Stimulated activated CD8-positive, alpha-beta memory T cell treated with anti-CD3 and anti-CD28 coated beads, Interleukin-7, amount 100 ng/mL, for 1 hour (primary cell): ENCODE measurements at places on chromosomes 2 and 18.

DNA sequence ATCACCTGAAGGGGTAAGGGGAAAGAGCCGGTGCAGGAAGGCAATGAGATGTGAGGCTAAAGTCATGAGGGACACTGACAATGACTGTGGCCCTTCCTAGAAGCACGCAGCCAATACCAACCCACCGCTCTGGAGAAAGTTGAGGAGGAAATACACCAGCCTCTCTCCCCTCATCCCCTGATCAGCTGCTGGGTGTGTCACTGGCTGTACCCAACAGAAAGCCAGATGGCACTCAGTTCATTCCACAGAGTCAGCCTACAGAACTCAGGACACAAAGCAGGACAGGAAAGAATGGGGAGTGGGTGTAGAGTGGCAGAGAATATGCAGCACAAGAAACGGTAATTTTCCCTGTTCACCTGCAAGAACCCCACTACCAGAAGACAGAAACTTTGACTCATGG, 29.7 kb downstream of the CCBE1 start:
- no peak for DNase-seq

DNA sequence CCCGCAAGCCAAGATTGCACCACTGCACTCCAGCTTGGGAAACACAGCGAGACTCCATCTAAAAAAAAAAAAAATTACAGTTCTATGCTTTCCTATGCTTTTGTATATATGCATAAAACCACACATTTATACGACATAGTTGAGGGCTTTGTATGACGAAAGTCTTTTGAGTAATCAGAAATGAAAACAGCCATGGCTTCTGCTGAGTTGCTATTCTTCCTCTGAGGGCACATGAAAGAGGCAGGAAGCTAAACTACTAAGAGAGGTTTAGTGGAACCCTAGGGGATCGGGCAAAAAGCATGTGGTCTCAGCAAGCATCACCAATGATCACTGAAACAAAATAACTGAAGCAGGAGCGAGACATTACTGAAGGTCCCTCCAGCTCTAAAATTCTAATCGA, 99.6 kb downstream of the ZAP70 start:
- DNase-seq: no peak

- no peak for DNase-seq
These were observed 29.2 kb upstream of the KCNS3 start for GRCh38 chr2:17849275-17849674.

DNA sequence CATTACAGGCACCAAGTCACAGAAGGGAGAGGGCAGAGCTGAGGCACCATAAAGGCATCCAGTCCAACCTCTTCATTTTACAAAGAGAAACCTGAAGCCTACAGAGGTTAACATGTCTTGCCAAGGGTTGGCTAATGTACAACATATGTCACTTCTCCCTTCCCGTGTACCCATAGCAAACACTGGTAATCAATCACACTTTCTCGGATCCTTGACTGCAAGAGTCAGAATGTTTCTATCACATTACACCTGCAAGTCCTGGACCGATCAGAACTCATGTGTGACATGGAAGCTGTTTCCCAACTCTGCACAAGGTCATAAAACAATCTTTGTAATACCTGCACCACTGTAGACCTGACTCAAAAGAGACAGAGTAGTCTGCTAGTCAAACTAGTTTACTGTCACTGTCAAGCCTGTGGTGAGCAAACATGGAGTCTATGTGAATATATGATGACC, 6.0 kb downstream of the ANKRD44 start:
- no peak for DNase-seq

DNA sequence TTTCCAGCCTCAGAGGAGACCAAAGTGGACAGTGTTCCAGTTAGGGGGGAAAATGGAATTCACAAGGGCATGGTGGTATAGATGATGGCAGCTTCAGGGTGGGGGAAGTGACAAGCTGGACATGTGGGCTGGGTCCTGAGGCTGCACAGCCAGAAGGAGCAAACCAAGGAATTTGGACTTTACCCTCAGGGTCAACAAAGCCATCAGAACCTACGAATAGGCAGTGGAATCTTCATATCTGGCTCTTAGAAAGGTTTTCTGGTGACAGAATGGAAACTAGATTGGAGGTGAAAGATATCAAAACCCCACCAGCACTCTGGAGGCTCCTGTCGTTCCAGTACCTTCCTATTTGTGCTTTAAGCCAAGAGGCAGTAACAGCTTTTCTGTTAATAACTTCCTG, 127.1 kb downstream of the SETBP1 start:
- no peak for DNase-seq

DNA sequence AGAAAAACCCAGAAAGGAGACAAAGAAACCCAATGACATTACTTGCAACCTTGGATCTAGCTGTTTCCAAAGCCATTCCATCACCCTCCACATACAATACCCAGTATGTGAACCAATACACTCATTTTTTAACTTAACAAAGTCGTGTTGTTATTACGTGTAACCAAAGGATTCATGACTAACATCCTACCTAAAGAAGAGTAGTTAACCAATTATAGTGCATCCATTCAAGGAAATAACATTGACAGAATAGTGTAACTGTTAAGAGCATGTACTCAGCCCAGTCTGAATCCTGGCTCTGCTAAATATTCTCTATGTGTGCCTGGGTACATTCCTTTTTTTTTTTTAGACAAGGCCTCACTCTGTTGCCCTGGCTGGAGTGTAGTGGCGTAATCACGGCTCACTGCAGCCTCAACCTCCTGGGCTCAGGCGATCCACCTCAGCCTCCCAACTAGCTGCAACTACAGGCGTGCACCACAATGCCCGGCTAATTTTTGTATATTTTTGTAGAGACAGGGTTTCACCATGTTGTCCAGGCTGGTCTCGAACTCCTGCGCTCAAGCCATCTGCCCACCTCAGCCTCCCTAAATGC, 9.9 kb downstream of the TLK1 start:
- no peak for DNase-seq

GRCh38 chr2:219727771-219728429, 100.5 kb downstream of the SLC4A3 start:
- no peak for DNase-seq

DNA sequence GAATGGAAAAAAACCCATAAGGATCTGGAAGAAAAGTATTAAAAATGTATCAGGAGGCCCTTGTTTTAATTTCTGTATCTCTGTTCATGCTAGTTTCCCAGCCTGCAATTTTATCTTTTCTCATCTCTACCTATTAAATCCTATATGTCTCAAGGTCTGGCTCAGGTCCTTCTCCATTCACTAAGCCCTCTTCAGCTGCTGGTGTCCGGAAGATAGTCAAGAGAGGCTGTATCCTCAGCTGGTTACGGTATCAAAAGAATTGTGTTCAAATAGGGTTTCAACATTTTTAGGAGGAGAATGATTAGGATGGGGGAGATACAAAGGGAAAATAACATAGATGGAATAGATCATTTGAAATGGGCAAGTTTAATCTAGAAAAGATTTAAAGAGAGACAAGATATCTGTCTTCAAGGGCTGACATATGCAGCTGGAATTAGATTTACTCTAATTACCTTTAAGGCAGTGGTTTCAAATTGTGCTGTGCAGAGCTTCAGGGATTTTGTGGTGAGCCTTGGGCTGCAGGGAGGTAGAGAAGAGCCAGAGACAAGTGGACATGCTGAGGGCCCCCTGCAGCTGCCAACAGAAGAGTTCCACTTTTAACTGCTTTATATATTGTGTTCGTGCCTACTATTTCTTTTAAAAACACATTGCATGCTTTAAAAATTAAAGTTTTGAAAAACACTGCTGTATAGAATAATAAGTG, 24.1 kb downstream of the GREB1L start:
- no peak for DNase-seq

DNA sequence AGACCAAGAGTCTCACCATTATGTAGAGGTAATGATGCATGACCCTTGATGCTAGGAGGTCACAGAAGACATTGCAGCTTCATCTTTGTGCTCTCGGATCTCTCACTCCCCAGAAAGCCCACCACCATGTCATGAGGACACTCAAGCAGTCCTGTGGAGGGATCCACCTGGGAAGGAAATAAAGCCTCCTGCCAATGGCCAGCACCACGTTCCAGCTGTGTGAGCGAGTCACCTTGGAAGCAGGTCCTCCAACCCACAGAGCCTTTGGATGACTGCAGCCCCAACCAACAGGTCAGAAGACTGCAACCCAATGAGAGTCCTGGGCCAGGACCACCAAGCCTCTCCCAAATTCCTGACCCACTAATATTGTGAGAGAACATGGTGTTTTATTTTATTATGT, 38.4 kb downstream of the CYP26B1 start:
- no peak for DNase-seq

DNA sequence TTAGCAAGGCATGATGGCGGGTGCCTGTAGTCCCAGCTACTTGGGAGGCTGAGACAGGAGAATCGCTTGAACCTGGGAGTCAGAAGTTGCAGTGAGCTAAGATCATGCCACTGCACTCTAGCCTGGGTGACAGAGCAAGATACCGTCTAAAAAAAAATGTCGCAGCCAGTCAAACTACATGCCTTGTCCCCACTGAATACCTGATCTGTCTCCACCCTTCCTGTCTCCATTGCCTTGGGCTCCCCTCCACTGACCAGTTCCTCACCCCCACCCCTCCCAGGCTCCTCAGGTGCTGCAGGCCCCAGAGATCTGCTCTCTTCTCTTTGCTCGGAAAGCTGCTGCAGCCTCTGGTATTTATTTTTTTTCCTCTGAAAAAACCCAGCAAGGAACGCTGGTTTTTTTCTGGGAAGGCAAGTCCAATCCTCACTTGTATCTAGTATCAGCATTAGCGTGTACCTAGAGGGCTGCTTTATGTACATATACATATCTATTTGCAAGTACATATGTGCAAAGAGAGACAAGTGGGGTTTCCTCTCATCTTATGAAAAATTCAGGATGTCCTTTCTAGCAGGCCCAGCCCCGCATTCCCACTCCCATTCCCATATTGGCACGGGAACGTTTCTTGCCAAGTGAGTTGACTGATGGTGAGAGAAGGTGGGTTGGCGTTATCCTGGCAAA, 4.4 kb downstream of the PSD4 start:
- no peak for DNase-seq

DNA sequence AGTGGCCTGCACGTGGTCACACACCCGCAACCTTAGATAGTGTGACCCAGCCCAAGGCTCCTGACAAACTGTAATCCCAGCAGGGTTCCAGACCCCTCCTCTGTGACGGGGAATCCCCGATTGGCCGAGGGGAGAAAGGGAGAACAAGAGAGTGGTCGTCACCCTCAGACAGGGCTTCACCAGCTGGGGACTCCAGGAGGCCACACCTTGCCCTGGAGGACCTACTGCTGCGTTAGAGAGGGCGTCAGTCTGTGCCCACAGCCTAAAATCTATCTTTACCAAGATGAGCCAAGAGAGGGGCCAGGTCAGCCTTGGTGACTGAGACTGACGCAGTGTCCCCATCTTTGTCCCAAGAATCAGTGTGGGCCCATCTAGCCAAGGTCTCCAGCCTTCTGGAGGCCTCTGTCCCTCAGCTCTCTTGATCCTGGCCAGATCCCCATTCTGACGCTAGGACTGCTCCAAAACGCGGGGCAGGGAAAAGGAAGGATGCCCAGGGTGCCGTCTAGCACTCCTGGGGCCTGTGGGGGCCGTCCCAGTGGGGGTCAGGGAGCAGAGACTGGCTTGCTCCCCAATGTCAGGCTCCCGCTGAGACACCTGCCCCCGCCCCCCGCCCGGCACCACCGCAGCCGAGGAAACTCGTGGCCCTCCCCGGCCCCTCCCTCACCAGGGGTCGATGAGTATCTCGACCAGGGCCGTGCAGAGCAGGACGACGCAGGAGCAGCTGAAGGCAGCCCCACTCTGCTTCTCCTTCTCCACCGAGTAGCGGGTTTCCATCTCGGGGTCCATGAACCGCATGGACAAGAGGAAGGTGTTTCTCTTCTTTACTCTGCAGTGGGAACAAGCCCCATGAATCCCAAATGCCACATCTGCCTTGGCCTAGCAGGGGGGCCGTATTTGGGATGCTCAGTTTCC, 40.9 kb downstream of the CENPO start:
- no peak for DNase-seq

- DNase-seq: no peak
These were observed 3.6 kb upstream of the RAB31 start for GRCh38 chr18:9704233-9705118.

DNA sequence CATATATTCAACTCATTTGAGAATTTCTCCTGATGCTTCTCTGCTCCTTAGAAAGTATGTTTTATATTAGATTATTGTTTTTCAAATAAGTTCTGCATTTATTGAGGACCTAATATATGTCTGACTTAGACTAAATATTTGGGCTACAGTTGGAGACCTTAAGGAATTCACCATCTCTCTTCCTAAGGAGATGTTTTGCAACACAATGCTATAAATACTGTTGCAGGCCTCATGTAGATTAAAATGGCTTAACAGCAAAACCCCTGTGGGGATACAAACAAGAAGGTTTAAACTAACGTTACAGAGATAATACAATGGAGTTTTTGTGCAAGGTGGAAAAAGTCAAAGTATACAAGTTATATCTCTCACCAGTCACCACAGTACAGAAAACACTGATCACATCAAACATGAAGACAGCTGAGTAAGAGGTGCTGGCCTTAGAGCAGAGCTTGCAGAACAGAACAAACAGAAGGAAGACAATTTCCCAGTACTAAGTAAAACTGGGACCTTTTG, 20.1 kb upstream of the BMPR2 start:
- no peak for DNase-seq

GRCh38 chr2:61371027-61371426, 99.9 kb downstream of the USP34 start:
- no peak for DNase-seq

- no peak for DNase-seq
These were observed 648 bp upstream of the LYPD6B start for GRCh38 chr2:149037851-149038250.

GRCh38 chr2:200619279-200619678, 33.5 kb downstream of the AOX1 start:
- DNase-seq: no peak

GRCh38 chr18:45378933-45379332, 236.3 kb upstream of the SLC14A2 start:
- no peak for DNase-seq

- DNase-seq: no peak
These were observed 80.3 kb downstream of the MAPRE2 start for GRCh38 chr18:35121531-35121930.

GRCh38 chr18:68387246-68387645, 327.7 kb downstream of the TMX3 start:
- no peak for DNase-seq

DNA sequence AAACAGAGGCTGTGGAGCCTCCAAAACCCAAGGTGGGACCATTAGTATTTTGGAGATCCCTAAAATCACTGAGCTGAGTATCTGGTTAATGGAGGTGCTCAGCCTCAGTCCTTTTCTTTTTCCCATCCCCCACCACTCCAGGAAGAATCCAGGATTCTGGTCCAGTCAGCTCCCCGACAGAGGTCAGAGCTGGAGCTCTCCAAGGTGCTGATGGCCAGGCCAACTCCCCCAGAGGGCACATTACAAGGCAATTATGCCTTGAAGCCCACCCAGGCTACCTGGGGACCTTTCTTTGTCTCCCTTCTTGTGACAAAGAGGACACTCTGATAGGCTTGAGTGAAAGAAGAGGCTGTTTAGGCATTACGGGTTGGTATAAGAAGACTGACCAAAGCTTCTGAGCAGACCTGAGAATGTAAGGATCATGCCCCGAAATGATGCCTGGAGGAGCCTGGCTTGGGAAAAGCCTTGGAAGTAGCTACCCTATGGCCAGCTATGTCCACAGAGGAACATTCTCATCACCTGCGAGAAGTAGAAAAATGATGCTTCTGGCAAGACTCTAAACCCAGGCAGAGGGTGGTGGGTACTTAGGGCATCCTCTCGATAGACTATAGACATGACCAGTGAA, 102.5 kb upstream of the LDAH start:
- no peak for DNase-seq

- no peak for DNase-seq
These were observed 53.9 kb downstream of the NGEF start for GRCh38 chr2:232959139-232959538.
